ENCODE measurements at places on chromosomes 7 and 10.
A peak's percentile ranks its signal among the peaks of the same experiment; 100 is the strongest.

GRCh38 chr7:25289518-25289917 is 61.2 kb upstream of the NPVF start:
- H3K4me3 ChIP-seq = no peak overlapping the region
- no peaks in the 10 kb centered on the region for H3K27me3 ChIP-seq
- no peaks in the 10 kb centered on the region for H3K4me1 ChIP-seq

GRCh38 chr7:74481458-74482196 is 27.9 kb downstream of the GTF2IRD1 start:
- DNase-seq = no peak
- peaks cover 12% of the 10 kb centered on the region for H3K4me1 ChIP-seq
- peaks cover 2% of the 10 kb centered on the region for H3K27me3 ChIP-seq
- no peak overlapping the region for H3K4me3 ChIP-seq
- H3K36me3 ChIP-seq = no peaks in the 10 kb centered on the region

- H3K36me3 ChIP-seq = no peaks in the 10 kb centered on the region
- H3K4me3 ChIP-seq = no peak overlapping the region
- peaks cover 4% of the 10 kb centered on the region for H3K27me3 ChIP-seq
Observed at GRCh38 chr10:106571192-106571946, 593.1 kb downstream of the SORCS1 start.

GRCh38 chr10:64036321-64036930 is 515.2 kb downstream of the REEP3 start:
- H3K4me1 ChIP-seq = peaks cover 15% of the 10 kb centered on the region
- no peak overlapping the region for H3K27ac ChIP-seq
- no peak for DNase-seq
- H3K4me3 ChIP-seq = no peak overlapping the region
- no peaks in the 10 kb centered on the region for H3K27me3 ChIP-seq

- DNase-seq = no peak
- H3K4me1 ChIP-seq = peaks cover 3% of the 10 kb centered on the region
- H3K4me3 ChIP-seq = no peak overlapping the region
- H3K27ac ChIP-seq = peak overlapping the region; percentile 34
- peaks cover 7% of the 10 kb centered on the region for H3K27me3 ChIP-seq
- peaks cover 4% of the 10 kb centered on the region for H3K36me3 ChIP-seq
Observed at GRCh38 chr7:673681-674453, 52.6 kb upstream of the DNAAF5 start.

GRCh38 chr7:94578614-94579013 is 69.0 kb downstream of the CASD1 start:
- peaks cover 4% of the 10 kb centered on the region for H3K27me3 ChIP-seq
- no peaks in the 10 kb centered on the region for H3K4me1 ChIP-seq

GRCh38 chr10:51846856-51847506 is 147.6 kb upstream of the CSTF2T start:
- H3K27me3 ChIP-seq = no peaks in the 10 kb centered on the region
- no peaks in the 10 kb centered on the region for H3K4me1 ChIP-seq
- no peak for DNase-seq
- H3K27ac ChIP-seq = no peak overlapping the region
- no peak overlapping the region for H3K4me3 ChIP-seq

DNA sequence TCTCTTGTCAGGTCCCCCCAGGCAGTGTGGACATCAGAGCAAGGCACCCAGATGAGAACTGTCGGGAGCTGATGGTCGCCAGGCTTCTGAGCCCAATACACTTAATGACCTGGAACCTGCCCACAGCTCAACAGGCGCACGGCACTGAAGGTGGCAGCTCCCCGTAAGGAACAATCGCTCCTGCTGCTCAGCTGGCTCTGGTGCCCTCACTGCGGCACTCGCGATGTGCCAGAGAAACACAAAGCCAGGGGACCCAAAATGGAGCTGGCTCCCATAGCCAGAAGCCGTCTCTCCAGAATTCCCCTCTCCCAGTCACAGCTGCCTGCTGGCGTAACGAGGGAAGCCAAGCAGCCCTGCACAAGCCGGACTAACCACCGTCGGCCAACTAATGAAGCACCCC is 6.3 kb downstream of the CALN1 start:
- peaks cover 23% of the 10 kb centered on the region for H3K4me1 ChIP-seq
- H3K4me3 ChIP-seq = no peak overlapping the region
- no peak for DNase-seq
- H3K36me3 ChIP-seq = peaks cover 11% of the 10 kb centered on the region
- peaks cover 1% of the 10 kb centered on the region for H3K27me3 ChIP-seq

GRCh38 chr10:99975942-99976809 is 33.6 kb downstream of the DNMBP start:
- H3K36me3 ChIP-seq = no peaks in the 10 kb centered on the region
- H3K4me3 ChIP-seq = no peak overlapping the region
- H3K27ac ChIP-seq = no peak overlapping the region

DNA sequence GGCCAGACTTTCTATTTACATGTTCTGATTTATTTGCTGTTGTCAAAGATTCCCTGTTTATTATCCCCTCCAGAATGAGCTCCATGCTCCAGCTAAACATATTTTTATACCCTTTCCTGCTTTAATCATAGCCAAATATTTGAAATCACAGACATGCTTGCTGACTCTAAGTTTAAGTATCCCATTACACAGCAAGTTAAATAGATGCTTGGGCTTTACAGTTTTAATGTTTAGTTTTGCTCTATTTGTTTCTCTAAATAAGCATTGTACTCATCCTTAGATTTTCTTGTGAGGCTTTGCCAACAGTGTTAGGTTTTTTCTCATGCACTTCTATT is 196.8 kb downstream of the TAX1BP1 start:
- H3K4me1 ChIP-seq = peaks cover 22% of the 10 kb centered on the region
- no peaks in the 10 kb centered on the region for H3K36me3 ChIP-seq
- no peak overlapping the region for H3K4me3 ChIP-seq

DNA sequence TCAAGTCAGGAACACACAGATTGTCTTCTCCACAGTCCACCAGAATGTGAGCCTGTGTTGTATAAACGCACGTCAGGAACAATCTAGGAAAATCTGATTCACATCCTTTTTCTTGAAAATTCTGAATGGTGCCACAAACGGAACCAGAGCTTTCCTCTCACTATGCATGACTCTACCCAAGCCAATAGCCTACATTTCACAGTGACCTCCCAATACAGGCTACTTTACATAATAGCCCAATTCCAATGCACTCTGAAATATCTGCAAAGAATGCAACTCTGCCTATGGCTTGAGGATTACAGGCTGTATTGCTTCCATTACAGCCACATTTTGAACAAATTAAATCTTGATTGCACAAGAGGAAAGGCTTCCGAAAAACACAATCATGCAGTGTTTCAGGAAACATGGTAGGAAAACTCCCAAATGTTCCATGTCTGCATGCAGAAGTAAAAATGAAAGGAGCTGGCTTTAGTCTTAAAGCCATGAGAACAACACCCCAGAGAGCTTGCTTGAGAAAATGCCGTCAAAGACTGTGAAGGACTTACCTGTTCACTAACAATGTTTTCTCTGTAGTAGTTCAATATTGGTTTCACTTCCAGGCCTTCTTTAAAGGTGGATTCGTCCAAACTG is 113.9 kb downstream of the ITGA8 start:
- H3K27me3 ChIP-seq = peaks cover 3% of the 10 kb centered on the region
- no peak overlapping the region for H3K27ac ChIP-seq
- no peak overlapping the region for H3K4me3 ChIP-seq
- no peak for DNase-seq
- H3K4me1 ChIP-seq = no peaks in the 10 kb centered on the region
- no peaks in the 10 kb centered on the region for H3K36me3 ChIP-seq

DNA sequence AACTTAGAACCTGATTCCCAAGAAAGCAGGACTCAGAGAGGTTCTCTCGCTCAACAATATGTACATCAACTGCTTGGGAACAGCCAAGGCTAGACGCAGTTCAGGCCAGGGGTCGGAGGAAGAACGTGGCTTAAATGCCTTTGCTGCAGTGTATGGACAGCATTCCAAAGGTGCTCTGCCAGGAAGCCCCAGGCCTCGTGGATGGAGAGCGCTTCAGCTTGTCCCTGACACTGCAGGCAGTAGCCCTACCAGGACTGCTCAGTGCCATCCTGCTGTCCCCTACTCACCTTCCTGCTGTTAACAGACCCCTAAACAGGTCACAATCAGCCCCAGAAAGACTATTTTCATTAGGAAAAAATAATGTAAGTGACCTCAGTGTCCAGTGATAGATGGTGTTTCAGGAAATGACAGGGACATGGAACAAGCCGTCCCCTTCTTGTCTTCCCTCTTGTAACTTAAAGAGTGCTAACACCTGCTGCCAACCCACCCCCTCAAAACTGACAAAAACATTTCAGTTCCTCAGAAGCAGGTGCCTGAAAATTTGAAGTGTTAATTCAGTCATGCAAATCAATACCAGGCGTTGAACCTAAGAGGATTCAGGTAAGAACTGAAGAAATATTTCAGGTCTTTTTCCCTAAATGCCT is 16.5 kb downstream of the CREB3L2 start:
- H3K4me1 ChIP-seq = peaks cover 18% of the 10 kb centered on the region
- peaks cover 1% of the 10 kb centered on the region for H3K27me3 ChIP-seq
- H3K4me3 ChIP-seq = peak overlapping the region; percentile 18
- H3K36me3 ChIP-seq = peaks cover 16% of the 10 kb centered on the region

- peaks cover 8% of the 10 kb centered on the region for H3K4me1 ChIP-seq
- peaks cover 18% of the 10 kb centered on the region for H3K36me3 ChIP-seq
- no peak overlapping the region for H3K4me3 ChIP-seq
- no peak for DNase-seq
Observed at GRCh38 chr10:17655567-17656146, 11.7 kb downstream of the STAM start.

DNA sequence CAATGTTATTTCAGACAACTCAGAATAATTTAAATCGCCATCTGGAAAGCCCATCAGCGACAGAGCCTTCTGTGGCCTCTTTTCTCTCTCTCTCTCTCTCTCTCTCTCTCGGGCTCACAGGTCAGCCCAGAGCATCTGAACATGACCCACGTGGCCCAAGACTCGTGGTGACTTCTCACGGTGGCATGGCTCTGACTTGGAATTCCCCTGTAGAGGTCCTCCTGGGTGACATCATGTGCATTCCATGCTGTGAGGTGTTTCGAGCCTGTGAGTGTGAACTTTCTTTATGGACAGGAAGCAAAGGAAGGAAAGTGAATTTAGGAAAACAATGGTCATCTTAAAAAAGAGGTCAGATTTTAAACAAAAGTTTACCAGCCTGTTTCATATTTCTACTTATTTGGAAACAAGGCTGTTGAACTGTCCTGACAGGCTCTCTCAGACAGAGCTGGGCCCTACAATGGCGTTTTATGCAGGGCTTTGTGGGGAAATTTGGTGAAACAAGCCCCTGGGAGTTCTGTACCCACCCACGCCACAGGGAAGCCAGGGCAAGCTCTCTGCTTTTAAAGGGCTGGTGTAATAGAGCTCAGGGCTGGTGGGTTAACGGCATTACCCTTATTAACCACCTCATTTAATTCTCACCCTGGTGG is 359.7 kb upstream of the ZNF32 start:
- peaks cover 1% of the 10 kb centered on the region for H3K27me3 ChIP-seq
- peaks cover 20% of the 10 kb centered on the region for H3K4me1 ChIP-seq
- H3K36me3 ChIP-seq = peaks cover 7% of the 10 kb centered on the region
- no peak for DNase-seq

GRCh38 chr10:60427148-60427547 is 37.5 kb upstream of the ANK3 start:
- no peak overlapping the region for H3K27ac ChIP-seq
- H3K4me1 ChIP-seq = peaks cover 13% of the 10 kb centered on the region
- no peaks in the 10 kb centered on the region for H3K27me3 ChIP-seq
- no peaks in the 10 kb centered on the region for H3K36me3 ChIP-seq
- no peak overlapping the region for H3K4me3 ChIP-seq

- DNase-seq = no peak
- H3K4me1 ChIP-seq = no peaks in the 10 kb centered on the region
- H3K36me3 ChIP-seq = peaks cover 3% of the 10 kb centered on the region
- H3K27me3 ChIP-seq = peaks cover 7% of the 10 kb centered on the region
Observed at GRCh38 chr7:75858410-75858809, 20.4 kb upstream of the RHBDD2 start.

GRCh38 chr7:8065356-8065813 is 96.8 kb downstream of the GLCCI1 start:
- no peak for DNase-seq
- H3K27ac ChIP-seq = no peak overlapping the region
- peaks cover 3% of the 10 kb centered on the region for H3K4me1 ChIP-seq
- no peak overlapping the region for H3K4me3 ChIP-seq
- no peaks in the 10 kb centered on the region for H3K36me3 ChIP-seq

- no peaks in the 10 kb centered on the region for H3K4me1 ChIP-seq
- H3K27ac ChIP-seq = no peak overlapping the region
- no peaks in the 10 kb centered on the region for H3K36me3 ChIP-seq
- H3K4me3 ChIP-seq = no peak overlapping the region
- DNase-seq = no peak
Observed at GRCh38 chr7:81339946-81340345, 421.1 kb upstream of the SEMA3C start.

DNA sequence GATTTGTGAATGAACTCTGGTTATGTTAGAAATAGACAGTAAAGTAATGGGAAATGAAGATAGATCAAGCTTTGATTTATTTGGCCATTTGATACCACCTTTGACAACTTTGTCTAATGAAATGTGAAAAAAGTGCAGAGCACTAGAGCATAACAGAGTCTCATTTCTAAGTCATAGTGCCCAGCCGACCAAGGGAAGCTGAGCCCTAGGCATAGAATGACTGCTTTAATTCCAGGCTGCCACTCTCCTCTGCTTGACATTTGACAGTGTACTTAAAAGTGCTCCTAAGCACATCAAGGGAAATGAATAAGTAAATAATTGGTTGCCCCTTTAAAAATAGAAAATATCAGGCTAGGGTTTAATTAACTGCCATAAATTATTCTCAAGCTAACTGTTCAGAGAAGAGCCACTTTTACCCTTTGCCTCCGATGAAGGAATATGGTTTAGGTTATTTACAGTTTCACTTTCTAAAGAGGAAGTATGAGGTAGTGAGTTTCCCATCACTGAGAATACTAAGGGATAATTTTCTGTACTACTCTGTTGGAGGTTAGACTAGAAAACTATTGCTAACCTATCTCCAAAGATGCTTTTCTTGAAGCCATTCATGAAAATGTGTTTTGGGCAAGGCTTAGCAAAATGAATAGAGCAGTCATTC is 591.6 kb downstream of the REEP3 start:
- H3K36me3 ChIP-seq = no peaks in the 10 kb centered on the region
- no peak for DNase-seq
- H3K4me3 ChIP-seq = no peak overlapping the region
- H3K27ac ChIP-seq = no peak overlapping the region
- no peaks in the 10 kb centered on the region for H3K4me1 ChIP-seq
- H3K27me3 ChIP-seq = no peaks in the 10 kb centered on the region

GRCh38 chr7:16889851-16890415 is 8.2 kb upstream of the AGR3 start:
- H3K36me3 ChIP-seq = no peaks in the 10 kb centered on the region
- no peaks in the 10 kb centered on the region for H3K27me3 ChIP-seq
- no peak for DNase-seq
- H3K4me3 ChIP-seq = no peak overlapping the region

DNA sequence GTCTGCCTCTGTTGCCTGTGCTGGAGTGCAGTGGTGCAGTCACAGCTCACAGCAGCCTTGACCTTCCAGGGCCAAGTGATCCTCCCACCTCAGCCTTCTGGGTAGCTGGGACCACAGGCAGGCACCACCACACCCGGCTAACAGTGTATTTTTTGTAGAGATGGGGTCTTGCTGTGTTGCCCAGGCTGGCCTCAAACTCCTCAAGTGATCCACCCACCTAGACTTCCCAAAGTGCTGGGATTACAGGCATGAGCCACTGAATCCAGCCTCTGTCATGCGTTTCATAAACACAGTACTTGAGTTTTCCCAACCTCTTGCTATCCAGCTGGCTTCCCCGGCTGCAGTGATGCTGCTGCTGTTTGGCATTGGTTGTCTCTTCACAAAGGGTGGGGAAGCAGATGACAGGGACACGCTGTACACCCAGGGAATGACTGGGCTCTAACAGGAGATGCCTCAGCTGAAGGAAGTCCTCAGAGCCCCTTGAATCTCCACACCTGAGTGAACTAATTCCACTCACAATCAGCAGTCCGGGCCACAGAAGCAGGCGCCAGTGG is 191.5 kb downstream of the DIP2C start:
- H3K27me3 ChIP-seq = peaks cover 3% of the 10 kb centered on the region
- no peak overlapping the region for H3K4me3 ChIP-seq
- H3K4me1 ChIP-seq = peaks cover 12% of the 10 kb centered on the region
- DNase-seq = no peak

Measured in glutamatergic neuron (in vitro differentiated cells).